ENCODE measurements at places on chromosomes 7 and 10.

DNA sequence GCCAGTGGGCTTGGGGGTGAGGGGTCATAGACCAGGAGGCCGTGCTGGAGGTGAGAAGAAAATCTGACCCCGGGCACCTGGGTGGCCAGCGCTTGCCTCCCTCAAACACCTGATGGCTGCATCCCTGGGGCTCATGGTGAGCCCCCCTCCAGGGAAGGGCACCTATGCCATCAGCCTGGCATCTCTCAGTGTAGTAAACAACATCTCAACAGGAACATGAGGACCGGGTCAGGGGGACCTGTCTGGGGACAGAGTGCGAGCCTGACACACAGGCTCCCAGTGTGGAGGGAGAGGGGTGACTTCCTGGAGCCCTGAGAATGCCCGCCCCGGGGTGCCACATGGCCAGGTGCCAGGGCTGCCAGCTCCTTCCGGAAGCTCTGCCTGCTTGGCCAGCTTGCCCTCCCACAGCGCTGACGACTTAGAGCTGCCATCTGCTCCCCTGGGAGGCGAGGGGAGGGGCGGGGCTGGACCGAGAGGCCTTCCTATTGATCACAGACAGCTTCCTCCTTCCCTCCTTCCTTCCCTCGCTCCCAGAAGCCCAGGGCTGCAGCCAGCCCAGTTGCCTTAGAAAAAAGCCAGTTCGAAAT, 12.3 kb downstream of the STX1A start:
- DNase-seq: no peak

DNA sequence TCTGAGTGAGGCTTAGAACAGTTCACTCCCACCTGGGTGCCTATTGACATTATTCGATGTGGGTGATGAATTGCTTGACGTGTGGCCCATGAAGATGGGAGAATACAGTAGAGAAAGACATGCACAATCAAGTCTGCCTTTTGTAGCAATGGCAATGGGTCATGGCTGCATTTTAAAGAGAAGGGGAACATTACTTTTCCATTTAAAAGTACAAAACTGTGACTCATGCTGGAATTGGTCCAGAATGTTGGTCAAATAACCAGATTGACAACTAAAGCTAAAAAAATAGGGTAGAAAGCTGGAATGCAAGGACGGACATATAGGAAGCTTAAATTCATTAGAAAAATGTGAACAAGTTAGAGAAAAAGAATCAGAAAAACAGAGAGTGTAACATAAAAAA, 104.1 kb upstream of the SLC25A13 start:
- no peak for DNase-seq

GRCh38 chr10:62253704-62254103, 14.9 kb downstream of the RTKN2 start:
- DNase-seq: no peak

DNA sequence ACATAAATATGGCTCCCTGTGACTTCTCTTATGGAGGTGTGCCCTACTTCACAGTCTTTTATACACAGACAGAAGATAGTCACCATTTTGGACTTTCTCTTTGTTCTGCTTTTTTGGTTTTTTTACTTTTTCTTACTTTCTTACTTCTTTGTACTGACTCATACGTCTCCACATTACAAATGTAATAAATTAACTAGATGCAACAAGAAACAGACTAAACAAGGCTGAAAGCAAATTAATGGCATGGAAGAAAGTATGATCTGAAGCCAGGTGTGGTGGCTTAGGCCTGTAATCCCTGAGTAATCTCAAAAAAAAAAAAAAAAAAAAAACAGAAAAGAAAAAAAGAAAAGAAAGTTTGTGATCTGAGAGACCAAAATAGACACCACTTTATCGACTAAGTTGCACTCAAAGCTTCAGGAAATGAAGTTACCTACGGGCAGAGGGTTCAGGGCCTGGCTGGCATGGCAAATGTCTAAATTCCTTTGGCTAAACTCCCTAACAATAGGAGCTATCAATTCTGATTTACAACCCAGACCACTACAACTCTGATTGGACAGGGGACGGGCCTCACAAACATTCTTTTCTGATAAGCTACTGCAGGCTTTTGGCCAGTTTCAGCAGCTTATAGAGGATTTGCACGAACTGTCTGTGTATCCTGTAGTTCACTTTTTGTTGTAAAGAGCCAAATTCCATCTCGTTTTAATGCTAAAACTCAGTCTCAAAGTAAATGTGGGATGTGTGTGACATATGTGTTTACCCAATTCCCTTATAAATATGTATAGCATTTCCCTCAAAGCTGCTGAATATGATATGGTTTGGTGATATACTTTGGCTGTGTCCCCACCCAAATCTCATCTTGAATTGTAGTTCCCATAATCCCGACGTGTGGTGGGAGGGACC, 129.1 kb downstream of the SEPTIN14 start:
- DNase-seq: no peak

- DNase-seq: peak; percentile 57
Measured at GRCh38 chr10:102504179-102504975, 605 bp downstream of the SUFU start.

DNA sequence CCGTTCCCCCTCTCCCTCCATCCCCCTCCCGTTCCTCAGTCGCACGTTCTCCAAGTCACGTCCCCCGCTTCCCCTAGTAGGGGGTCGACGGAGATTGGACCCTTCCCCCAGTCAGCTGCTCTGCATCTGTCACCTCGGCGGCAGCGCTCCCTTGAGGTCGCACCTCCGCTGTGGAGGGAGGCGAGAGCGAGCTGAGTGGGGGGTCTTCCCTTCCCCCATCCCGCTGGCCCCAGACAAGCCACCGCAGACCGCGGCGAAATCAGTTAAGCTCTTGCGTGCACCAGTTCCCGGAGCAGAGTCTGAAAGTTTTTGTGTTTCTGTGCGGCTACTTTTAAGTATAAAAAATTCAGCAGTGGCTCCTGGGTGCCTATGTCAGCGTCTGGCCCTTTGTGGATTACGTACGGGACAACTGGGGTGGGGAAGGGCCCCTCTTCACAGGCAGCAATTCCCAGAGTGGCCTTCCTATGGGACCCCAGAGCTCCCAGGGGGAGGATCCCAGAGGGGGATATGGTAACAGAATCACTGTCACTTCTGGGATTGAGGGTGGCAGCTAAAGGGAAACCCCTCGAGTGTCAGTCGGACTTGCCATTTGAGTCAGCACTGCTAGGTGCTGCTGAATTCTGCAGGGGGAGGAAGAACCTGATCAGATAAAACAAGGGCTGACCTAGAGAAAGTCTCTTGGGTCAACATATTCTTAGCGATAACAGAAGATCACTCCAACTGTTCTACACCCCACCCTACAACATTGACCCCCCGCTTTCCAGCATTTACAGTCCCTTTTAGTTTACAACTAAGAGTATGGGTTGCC, 12.5 kb upstream of the DDIT4 start:
- peak; percentile 40 for DNase-seq

- peak; percentile 28 for DNase-seq
Measured at GRCh38 chr7:150448789-150449147, 1.7 kb upstream of the GIMAP8 start.
